ENCODE measurements at places on chromosomes 16 and 17.

- no peak for DNase-seq
These were observed 18.2 kb downstream of the CMTM4 start for GRCh38 chr16:66678337-66678736.

GRCh38 chr16:67971111-67971510, 2.7 kb upstream of the SLC12A4 start:
- no peak for DNase-seq

- DNase-seq, result no peak
These were observed 77.7 kb downstream of the MRM3 start for GRCh38 chr17:859824-860195.

DNA sequence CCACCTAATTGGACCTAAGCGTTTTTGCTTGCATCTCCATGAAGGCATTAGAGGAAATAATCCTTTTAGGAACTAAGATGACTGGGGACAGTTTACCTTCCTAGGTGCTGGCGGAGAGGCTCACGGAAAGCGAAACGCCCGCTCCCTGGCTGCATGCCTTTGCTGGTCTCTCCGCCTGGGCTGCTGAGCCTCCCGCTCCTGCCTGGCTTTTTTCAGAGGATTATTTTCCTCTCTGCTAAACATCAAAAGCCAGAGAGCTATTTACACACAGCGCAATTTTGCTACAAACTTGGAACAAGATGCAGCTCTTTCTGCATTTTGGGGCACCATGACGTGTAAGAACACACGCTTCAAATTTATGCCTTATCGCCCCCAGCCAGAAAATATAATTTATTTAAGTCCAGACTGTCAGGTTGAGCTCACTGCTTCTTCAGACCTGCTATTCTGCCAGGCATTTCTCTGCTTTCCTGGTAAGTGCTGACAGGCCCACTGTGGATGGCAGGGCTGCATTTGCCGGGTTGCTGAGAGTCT, 124.4 kb downstream of the SPACA3 start:
- DNase-seq, result no peak

GRCh38 chr17:80904036-80904753, 87.4 kb upstream of the CHMP6 start:
- no peak for DNase-seq

DNA sequence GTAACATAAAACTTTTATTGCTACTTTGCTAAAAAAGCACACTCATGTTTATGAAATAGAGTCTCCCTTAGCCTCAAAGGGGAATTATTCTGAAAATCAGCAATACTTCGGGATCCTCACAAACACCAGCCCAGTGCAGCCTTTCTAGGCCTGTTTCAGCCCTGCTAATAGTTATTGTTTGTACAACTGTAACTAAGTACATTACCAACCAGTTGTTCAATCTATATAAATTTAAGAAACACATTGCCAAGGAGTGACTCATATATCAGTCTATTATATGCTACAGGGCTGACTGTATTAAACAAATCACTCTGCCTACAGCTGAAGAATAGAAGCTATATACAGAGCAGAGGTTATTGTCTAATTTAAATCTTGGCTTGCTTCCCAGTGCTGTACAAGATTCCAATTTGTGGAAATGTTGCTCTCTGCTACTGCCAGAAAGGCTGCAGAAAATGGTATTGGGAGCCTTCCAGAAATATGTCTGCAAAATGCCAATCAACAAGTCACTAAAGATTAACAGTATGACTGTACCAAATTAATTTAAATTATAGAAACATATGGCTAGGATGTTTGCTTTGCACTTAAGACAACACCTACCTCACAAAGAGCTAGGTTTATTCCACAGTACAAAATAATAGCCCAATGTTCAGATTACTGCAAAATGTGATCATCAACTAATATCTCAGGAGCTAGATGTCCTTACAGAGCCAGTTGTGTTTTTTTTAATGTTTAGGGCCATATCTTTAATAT, 49.7 kb downstream of the TOX3 start:
- DNase-seq, result no peak

DNA sequence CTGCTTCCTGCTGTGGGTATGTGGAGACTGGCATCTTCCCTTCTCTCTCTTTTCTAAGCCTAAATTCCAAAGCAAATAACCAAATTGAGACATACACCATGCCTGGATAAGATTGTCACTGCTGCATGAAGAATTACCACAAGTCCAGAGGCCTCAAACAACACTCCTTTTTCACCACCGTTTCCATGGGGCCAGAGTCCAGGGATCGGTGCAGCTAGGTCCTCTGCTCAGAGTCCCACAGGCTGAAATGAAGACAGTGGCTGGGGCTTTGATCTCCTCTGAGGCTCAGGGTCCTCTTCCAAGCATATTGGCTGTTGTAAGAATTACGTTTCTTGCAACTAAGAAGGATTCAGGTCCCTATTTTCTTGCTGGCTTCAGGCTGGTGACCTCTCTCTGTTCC, 130.4 kb downstream of the SLC39A11 start:
- DNase-seq, result no peak
